Central memory CD8-positive, alpha-beta T cell (primary cell): ENCODE measurements at places on chromosomes 1 and 21.

- no peak overlapping the region for H3K4me3 ChIP-seq
- H3K36me3 ChIP-seq = peaks cover 16% of the 10 kb centered on the region
- peak overlapping the region; percentile 2 for H3K27ac ChIP-seq
- no peak for DNase-seq
- H3K4me1 ChIP-seq = peaks cover 19% of the 10 kb centered on the region
Observed at GRCh38 chr1:111465754-111466153, 8.0 kb upstream of the C1orf162 start.

DNA sequence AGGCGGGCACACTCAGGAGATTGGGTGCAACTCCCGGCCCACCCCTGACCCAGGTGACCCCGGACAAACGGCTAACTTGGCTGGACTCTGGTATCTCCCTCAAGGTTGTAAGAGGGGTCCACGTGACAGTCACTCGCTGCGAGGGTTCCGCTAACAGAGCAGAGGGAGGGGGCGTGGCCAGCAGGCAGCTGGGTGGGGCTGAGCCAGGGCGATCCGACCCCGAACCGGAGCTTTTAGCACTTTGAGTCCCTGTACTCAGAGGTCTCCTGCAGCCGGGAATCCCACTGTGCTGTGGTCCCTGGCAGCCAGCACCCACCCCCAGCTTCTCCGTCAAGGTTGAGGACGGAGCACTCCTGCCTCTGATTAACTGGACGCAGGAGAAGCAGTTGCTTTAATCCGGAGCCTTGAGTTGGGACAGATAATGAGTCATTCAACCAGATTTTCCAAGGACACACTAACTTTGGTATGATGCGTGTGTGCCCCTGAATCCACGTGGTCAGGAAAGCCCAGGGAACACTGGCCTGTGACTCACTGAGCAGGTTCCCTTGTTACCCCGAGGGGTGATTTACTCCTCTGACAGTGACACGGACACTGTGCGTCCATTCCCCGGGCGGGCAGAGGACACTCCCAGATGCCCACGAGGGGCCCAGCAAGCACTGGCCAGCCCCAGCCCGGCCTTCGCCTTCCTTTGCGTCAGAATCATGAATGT lies 16.8 kb downstream of the TRPM2 start:
- H3K27ac ChIP-seq = no peak overlapping the region
- no peaks in the 10 kb centered on the region for H3K27me3 ChIP-seq
- peaks cover 18% of the 10 kb centered on the region for H3K4me1 ChIP-seq
- DNase-seq = no peak
- peaks cover 2% of the 10 kb centered on the region for H3K36me3 ChIP-seq

DNA sequence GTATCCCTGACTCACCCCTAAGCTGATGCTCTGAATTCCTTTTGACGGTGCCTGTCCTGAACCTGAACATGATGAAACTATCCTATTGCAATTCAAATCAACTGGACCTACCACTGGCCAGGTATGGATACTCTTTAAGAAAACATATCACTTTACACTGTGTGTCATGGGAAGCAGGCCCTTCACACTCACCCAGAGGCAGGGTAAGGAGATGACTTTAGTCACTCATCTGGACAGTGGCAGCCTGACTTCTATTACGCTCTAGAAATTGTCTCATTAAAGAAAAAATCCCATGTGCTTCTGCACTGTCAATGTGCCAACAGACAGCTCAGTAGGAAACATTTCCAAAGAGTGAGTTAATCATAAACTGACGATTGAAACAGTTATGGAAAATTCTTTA lies 94.3 kb downstream of the VAV3 start:
- peaks cover 49% of the 10 kb centered on the region for H3K4me1 ChIP-seq
- no peaks in the 10 kb centered on the region for H3K36me3 ChIP-seq

DNA sequence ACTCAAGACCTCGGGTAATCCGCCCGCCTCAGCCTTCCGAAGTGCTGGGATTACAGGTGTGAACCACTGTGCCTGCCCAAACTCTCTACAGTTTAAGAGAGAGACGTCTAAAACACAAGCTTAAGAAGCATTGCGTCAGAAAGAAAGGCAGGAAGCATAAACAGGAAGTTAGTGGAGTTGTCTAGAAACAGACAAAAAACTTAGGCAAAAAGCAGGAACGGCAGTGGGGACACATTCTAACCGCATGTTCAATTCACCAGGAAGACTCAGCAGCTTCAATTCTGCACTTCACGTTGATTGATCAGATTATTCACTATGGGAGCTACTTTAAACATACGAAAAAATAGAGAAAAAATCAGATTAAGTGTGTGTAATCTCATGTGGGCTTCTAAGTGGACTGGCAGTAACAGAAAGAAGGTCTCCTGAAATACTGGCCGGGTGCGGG lies 7.4 kb downstream of the CFAP74 start:
- no peaks in the 10 kb centered on the region for H3K4me1 ChIP-seq
- H3K4me3 ChIP-seq = no peak overlapping the region
- H3K27ac ChIP-seq = peak overlapping the region; percentile 22
- no peak for DNase-seq
- H3K27me3 ChIP-seq = peaks cover 42% of the 10 kb centered on the region

DNA sequence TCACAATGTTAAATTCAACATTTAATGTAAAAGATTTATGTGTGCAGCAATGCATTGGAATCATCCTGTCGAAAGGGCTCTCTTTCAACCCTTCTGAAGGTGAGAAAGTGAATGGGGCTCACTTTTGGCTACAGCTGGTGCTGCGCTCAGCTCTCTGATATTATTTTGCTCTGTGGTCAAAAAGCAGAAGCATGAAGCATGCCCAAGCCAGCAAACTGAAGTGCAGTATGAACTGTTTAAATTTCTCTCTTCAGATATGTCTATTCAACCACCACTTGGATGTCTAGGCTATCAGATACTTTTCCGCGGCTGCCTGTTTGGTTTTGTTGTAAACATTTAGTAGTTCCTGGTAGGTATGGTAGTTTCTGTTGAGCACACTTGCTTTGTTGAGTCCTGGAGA lies 216.9 kb upstream of the TMPRSS15 start:
- H3K27ac ChIP-seq = no peak overlapping the region
- no peaks in the 10 kb centered on the region for H3K4me1 ChIP-seq
- DNase-seq = no peak

DNA sequence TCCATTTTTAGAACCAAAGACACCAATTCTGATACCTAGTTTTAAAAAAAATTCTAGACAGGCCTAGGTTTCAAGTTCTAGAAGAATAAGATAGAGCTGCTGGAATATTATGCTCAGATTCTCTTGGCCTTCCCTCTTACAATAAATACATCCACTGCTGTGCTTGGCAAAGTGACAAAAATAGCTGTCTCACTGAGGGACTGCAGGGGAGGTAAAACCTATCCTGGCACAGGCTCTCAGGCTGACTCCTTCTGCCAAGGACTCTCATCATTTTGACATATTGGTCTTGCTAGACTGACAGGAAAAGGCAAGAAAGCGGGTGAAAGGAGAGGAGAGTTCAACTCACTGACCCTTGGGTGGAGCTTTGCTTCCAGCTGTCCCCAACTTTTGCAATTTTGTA lies 197.0 kb upstream of the LHX8 start:
- H3K4me3 ChIP-seq = no peak overlapping the region
- DNase-seq = no peak
- no peaks in the 10 kb centered on the region for H3K36me3 ChIP-seq
- H3K4me1 ChIP-seq = no peaks in the 10 kb centered on the region
- no peak overlapping the region for H3K27ac ChIP-seq

DNA sequence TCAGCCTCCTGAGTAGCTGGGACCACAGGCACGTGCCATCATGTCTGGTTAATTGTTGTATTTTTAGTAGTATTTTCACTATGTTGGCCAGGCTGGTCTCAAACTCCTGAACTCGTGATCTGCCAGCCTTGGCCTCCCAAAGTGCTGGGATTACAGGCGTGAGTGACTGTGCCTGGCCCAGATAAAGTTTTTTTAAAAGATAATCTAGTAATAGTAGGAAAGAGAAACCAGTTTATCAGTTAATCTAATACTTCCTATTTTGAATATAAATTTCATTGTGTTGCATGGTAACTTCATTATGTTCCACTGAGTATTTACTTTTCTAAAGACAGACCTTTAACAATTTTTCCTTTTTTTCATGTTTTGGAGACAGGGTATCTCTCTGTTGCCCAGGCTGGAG lies 10.0 kb downstream of the RABGAP1L start:
- DNase-seq = no peak
- no peak overlapping the region for H3K27ac ChIP-seq
- peaks cover 19% of the 10 kb centered on the region for H3K36me3 ChIP-seq
- peaks cover 76% of the 10 kb centered on the region for H3K4me1 ChIP-seq

DNA sequence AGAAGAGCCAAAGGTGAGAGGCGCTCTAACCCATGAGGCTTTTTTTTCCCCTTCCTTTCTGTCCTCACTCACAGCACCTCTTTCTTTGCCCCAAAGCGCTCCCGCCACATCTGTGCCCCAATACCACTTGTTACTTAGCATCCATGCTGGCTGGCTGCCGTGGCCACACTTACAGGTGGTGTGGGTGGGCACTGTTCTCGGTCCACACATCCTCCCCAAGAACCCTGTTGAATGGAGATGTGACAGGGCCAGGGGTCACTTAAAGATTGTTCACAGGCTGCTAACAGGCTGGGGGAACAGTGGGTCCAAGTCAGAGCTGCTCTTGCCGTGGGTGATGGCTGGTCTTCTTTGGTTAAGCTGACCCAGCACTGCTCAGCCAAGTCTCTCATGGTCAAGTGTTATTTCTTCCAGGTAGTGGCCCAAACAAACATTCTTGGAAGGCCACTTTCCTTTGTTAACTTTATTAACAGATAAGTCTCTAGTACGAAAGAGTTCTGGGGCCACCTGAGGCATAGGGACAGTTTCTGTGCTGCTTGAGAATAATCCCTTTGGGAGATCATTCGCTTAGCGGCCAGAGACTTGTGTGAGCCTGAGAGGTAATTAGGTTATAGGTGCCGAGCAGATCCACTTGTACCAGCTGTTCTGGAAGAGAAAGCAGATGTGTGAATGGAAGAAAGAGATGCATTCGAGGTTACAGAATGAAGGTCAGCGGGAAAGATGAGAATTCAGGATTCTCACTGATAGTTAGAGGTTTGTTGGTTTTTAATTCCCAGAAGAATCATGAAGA lies 62.6 kb upstream of the IRF2BP2 start:
- H3K36me3 ChIP-seq = peaks cover 1% of the 10 kb centered on the region
- no peak for DNase-seq
- peaks cover 6% of the 10 kb centered on the region for H3K4me1 ChIP-seq
- H3K27ac ChIP-seq = no peak overlapping the region

- DNase-seq = no peak
- peaks cover 7% of the 10 kb centered on the region for H3K4me1 ChIP-seq
- H3K36me3 ChIP-seq = no peaks in the 10 kb centered on the region
- H3K27ac ChIP-seq = no peak overlapping the region
- H3K4me3 ChIP-seq = no peak overlapping the region
- peaks cover 8% of the 10 kb centered on the region for H3K27me3 ChIP-seq
Observed at GRCh38 chr1:218476385-218476784, 131.2 kb downstream of the TGFB2 start.
